ENCODE measurements at places on chromosomes 3 and 15.

DNA sequence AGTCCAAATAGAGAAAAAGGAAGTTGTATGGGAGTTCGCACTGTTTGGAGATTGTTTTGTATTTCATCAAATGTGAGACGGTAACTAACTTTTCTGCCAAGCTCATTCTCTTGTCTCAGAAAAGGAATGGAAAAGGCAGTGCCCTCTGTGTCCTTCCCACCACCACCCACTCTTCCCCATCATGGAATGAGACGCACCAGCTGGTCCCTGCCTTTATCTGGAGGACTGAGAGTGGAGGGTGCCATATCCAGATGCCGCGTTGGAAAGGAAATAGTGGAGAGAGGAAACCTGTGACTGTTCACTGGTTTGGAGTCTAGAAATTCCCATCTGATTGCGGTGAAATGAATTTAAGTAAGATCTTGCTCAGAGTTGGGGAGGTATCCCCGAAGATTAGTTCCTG, 3.7 kb upstream of the CCK start:
- no peak for DNase-seq

DNA sequence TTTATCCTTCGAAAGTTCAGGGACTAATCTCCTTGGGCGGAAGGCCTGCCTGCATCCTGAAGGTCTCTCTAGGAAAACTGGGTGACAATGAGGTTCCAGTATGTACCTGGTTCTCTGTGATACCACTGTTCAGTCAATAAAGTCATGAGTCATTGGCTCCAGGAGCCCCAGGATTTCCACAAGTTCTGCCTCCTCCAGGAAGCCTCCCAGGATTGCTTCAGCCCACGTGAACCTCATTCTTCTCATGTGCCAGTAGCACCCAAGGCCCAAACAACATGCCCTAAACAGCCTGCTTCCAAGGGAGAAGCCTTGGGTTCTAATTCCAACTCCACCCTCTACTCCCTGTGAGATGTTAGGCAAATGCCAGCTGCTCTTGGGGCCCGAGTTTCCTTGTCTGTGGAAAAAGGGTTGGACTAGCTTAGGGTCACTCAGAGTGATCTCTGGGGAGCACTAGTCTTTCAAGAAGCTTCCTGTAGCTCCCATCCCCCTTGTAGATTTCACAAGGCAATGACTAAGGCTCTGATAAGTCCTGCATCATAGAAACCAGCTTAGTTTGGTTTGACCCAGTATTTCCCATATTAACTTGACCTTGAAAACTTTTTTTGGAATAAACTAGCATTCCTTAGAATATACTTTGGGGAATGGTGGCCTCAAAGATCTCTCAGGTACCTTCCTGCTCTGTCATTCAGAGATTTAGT, 118.3 kb upstream of the ATP2B2 start:
- DNase-seq = no peak

- DNase-seq = no peak
These were observed 6.5 kb downstream of the MUC4 start for GRCh38 chr3:195805181-195805580.

DNA sequence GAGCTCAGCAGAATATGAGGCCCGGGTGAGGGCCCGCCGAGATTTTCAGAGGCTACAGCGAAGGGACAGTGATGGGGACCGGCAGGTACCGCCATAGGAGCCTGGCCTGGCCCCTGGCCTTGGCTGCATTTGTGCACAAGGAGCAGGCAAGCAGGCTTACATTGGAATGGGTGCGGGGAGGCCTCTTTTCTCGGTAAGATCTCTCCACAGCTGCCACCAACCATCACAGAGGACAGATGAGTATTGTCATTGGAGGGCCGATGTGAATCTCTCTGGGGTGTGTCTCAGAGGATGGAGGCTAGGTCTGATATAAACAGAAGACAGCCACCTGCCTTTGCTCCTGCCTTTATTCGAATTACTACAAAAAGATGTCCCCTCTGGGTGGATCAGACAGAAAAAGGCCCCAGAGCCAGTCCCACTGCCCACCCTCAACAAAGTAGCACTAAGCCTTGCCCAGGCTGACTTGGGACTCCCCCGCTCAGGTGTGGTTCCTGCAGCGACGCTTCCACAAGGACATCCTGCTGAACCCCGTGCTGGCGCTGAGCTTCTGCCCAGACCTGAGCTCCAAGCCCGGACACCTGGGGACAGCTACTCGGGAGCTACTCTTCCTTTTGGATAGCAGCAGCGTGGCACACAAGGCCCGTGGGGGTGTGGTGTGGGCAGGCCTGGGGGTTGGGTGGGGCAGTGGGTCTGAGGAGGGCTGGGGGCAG, 5.4 kb downstream of the VWA5B2 start:
- no peak for DNase-seq

- no peak for DNase-seq
These were observed 267.0 kb downstream of the PLCL2 start for GRCh38 chr3:17151598-17152373.

- DNase-seq = no peak
These were observed 29.9 kb upstream of the VIPR1 start for GRCh38 chr3:42472555-42472954.

DNA sequence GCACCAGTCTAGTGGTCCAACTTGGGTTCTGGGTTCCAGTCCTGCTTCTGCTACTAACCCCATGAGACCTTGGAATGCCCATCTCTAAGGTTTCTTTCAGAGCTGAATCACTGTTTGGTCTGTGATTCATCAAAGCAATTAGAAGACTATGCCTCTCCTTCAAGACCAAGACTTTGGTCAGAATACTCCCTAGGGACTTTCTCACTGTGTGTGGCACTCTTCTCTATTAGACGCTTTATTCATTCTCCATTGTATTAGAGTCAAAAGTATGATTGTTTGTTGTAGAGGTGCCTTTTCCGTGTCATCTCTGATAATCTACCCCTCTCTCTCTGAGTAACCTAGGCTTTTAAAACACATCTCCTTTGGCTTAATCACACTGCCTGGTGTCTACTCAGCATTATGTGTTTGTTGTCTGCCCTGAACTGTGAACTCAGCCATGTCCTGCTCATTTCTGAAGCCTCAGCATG, 90.5 kb downstream of the LPP start:
- no peak for DNase-seq

DNA sequence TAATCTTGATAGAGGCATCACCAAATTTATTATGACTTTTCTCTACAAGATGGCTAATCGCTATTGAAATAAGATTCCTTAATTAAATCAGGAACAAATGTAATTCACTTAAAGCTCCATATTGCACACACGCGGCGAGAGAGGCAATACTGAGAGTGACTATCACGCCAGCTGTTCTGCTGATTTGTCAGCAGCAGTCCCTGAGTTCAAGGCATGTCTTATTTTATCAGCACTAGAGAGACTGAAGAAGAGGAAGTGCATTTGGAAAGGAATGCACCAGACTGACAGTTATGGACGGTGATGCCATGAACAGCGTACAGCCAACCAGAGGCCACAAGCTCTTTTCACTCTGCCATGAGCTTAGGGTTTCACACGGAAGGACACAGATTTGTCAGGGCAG, 83.6 kb upstream of the SLCO3A1 start:
- no peak for DNase-seq

GRCh38 chr15:71709808-71710418, 100.4 kb upstream of the NR2E3 start:
- no peak for DNase-seq

GRCh38 chr3:149763565-149764195, 11.4 kb upstream of the COMMD2 start:
- DNase-seq = no peak

- DNase-seq = no peak
These were observed 250.5 kb downstream of the FEZF2 start for GRCh38 chr3:62122819-62123218.

DNA sequence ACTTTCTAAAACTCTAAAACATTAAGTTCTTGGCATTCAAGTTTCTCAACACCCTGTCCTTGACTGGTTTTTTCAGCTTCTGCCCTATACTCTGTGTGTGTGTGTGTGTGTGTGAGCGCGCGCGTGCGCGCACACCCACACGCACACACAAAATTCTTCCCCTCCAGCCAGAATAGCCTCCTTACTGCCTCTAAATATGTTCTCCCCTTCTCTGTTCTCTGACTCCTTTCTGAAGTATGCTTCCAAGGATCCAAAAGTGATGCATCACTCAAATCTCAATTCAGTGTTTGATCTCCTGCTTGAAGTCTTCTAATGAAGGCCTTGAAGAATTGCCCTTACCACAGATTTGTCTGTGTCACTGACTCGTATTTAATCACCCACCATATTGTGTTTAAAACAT, 129.8 kb downstream of the SLC25A26 start:
- no peak for DNase-seq

DNA sequence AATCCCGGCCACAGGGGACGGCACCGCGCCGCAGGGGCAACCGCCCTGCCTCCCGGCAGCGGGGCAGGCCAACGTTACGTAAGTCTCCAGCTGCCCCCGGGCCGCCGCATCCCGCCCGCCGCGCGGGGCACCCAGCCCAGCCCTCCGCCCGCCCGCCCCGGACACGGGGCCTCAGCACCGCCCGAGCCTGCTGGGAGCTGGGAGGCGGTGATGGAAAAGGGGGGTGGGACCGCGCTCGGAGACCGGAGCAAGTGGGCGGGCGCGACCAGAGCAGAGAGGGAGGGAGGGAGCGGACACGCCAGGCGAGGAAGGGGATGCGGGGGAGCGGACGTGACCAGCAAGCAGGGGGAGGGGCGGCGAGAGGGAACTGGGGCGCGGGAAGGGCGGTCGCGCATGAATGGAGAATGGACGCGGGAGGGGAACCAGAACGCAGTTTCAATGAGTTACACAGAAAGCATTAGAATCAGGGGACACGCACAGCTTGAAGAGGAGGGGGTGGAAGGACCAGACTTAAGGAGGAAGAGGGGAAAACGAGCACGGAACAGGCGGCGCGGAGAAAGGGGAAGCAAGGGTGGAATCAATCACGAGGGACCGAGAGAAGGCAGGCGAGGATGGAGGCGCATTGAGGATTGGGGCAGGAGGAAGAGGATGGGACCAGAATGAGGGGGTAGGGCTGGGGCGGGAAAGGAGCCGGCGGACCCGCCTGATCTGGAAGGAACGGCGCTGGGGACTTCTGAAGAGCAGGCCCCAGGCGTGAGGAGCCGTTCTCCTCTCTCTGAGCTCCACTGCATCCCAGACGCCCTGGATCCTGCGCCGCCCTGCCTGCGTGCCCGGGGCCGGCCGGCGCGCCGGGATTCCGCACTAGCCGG, 559 bp downstream of the PKM start:
- DNase-seq = peak; percentile 53

DNA sequence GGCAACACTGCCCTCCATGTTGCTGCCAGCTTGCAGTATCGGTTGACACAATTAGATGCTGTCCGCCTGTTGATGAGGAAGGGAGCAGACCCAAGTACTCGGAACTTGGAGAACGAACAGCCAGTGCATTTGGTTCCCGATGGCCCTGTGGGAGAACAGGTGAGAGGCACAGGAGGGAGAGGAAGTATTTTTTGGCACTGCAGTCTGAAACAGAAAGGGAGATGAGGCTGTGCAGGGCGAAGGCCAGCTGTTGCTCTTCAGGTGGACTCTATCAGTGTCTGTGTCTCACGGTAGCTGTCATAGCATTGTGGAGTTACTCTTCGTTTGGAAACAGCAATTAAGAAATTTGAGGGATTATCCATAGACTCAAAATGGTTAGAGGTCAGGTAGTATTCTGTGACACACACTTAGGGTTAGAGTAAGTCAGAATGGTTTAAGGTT, 8.0 kb downstream of the NFKBIZ start:
- DNase-seq = no peak

GRCh38 chr3:135965129-135965505, 411 bp upstream of the PPP2R3A start:
- no peak for DNase-seq

GRCh38 chr15:89019436-89019835, 68.8 kb upstream of the ABHD2 start:
- no peak for DNase-seq

GRCh38 chr3:21729888-21730459, 21.0 kb downstream of the ZNF385D start:
- DNase-seq = no peak
